Placental pericyte (primary cell): ENCODE measurements at places on chromosomes 2 and 18. TPM values are rescaled to one million over a fixed set of nuclear protein-coding genes. Genes with fewer than 3 reads are reported as not detected.

Gene SLC8A1
- 10.1 and 66.7 TPM in 2 replicates for total RNA-seq

Gene RGPD8
- total RNA-seq, result 5.7 and 7.2 TPM in 2 replicates

Gene SSB
- 59.5 and 73.0 TPM in 2 replicates for total RNA-seq

Gene SLC25A12
- total RNA-seq, result 10.5 and 31.8 TPM in 2 replicates

Gene GAREM2
- 1.3 TPM in 2 replicates for total RNA-seq

Gene MAT2A
- 134 and 154 TPM in 2 replicates for total RNA-seq

Gene DNAH6
- total RNA-seq, result under 0.01 TPM in 2 replicates

Gene GALNT13
- total RNA-seq, result under 0.01 and 0.14 TPM in 2 replicates

Gene TEKT4
- not detected in 2 replicates for total RNA-seq

Gene SPC25
- total RNA-seq, result 0.44 and 7.6 TPM in 2 replicates

Gene CCDC102B
- total RNA-seq, result 5.0 and 16.0 TPM in 2 replicates

Gene C2orf15
- total RNA-seq, result not detected in 2 replicates

Gene STARD6
- total RNA-seq, result not detected in 2 replicates

Gene FZD7
- 19.0 and 31.8 TPM in 2 replicates for total RNA-seq

Gene ABCB11
- not detected in 2 replicates for total RNA-seq

Gene ANKRD23
- total RNA-seq, result 1.1 and 1.3 TPM in 2 replicates

Gene SLC16A14
- 0.22 and 0.29 TPM in 2 replicates for total RNA-seq

Gene POLR1A
- 22.5 and 47.2 TPM in 2 replicates for total RNA-seq

Gene NTSR2
- not detected in 2 replicates for total RNA-seq

Gene DQX1
- total RNA-seq, result not detected in 2 replicates

Gene TM4SF20
- not detected in 2 replicates for total RNA-seq

Gene SPP2
- total RNA-seq, result not detected in 2 replicates

Gene CBLN2
- total RNA-seq, result 13.9 TPM in 1 of 2 replicates, not detected in the other

Gene SMPD4
- total RNA-seq, result 23.6 and 42.7 TPM in 2 replicates
